ENCODE measurements at places on chromosomes 2 and 18.

DNA sequence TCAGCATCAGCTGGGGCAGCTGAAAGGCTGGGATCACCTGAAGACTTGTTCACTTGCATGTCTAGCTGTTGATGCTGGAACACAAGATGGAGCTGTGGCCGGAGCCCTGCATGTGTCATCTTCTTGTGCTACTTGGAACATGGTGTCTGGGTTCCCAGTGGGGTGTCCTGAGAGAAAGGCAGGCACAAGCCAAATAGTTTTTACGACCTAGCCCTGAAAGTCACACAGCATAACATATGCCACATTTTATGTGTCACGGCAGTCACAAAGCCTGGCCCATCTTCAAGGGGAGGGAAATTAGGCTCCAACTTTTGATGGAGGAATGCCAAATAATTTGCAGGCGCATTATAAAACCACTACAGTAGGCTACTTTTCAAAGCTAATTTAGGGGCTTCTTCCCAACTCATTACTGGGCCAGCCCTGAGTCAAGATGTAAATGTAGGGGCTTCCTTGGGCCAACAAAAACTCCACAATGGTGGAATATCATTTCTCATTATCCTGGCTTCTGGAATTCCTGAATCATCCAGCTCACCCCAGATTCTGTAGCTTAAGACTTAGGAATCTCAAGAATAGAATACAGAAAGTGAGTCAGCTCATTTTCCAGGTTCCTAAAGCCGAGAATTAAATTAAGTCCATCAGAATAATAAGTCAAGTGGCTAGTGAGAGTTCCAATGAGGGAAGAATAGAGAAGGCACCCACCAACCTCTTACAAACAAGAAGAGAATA lies 543.0 kb downstream of the TNS1 start:
- no peak for DNase-seq

GRCh38 chr2:219542931-219543595 lies 546 bp downstream of the CHPF start:
- no peak for DNase-seq

DNA sequence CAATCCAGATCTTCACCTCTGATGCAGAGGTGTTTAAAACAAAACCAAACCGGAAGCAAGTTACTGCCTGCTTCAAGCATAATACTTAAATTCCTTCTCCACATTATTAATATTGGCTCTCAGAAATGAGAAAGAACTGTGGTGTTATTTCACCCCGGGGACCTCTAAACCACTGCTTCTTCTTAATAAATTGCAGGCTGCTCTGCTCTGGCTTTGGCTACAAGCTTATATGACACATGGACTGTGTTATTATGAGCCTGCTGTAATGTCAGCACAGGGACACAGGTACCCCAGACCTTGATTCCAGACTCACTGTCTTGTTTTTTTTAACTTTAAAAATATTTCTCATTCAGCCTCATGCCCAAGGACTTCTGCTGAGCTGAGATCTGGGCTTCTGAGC lies 45.1 kb downstream of the ST6GAL2 start:
- no peak for DNase-seq

- no peak for DNase-seq
Observed at GRCh38 chr2:196459539-196459938, 180.0 kb upstream of the CCDC150 start.

DNA sequence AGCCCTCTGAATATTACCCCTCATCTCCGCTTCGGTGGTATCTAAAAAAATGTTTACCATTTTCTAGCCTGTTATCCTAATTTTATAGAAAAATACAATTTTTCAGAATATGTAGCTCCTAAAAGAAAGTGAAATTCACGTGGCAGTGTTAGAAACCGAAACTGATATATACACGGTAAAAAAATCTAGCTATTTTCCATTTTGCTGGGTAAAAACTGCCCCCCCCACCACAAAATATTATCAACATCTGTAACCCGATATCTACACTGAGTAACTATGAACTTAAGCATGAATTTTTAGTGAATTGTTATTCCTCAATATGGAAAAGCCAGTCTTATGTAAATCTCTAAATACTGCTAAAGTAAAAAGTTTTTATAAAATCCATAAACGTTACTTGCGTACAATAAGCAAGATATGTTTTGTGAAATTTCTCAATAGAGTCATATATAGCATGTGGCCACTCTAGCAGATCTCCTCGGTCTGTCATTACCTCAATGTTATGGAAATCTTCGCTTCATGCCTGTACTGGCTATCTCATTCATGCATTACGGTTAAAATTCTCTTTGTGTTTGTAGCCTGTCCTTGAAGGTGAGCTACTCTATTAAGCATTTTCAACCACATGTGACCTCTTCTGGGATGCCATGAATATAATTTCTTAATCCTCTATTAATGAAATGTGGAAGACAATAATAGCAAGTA lies 524.2 kb downstream of the TRIB2 start:
- no peak for DNase-seq

DNA sequence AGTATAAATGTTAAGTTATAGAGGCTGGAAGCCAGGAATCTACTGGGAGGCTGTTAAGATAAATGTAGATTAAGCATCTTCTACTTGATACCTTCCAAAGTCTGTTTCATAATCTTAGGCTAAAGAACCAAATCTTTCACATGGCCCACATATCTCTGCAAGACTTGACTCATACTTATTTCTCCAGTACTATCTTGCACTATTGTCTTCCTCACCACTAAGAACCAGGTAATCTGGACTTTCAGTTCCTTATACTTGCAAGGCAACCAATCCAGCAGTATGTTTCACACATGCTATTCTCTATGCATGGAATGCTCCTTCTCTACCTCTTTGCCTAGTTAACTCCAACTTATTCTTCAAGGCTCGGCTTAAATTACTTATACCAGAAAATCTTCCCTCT lies 62.2 kb downstream of the RBMS1 start:
- DNase-seq, result no peak

- no peak for DNase-seq
Observed at GRCh38 chr2:72149556-72150156, 2.0 kb upstream of the CYP26B1 start.

- DNase-seq, result no peak
Observed at GRCh38 chr2:98739020-98739419, 8.1 kb upstream of the MGAT4A start.

DNA sequence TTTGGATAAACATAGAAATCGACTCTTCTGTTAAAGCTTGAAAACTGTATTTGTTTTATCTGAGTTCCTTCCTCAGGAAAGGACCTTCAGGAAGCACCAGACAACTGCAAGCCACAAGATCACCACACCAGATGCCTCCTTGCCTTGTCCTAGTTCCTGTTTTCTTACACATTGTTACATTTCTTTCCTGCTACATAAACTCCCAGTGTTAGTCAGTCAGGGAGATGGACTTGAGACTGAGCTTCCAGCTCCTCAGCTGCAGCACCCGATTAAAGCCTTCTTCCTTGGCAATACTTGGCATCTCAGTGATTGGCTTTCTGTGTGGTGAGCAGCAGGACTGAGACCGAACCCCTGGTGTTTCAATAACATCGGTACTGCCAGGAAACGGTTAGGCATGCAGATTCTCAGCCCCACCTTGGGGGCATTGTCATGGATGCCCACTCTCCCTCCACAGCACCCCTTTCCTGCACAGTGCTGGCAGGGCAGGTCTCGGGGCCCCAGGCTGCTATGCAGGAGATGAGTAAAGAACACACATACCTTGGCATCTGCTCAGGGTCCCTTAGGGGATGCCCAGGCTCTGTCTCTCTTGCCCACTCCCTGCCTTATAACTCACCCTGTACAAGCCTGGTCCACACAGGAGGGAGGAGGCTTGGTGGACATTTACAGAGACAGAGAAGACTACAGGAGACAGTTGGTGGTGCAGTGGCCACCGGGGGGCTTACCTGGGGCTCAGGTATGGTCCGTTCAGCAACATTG lies 32.6 kb downstream of the ANKMY1 start:
- no peak for DNase-seq

Data from stimulated activated CD4-positive, alpha-beta T cell treated with anti-CD3 and anti-CD28 coated beads, Interleukin-2, amount 100 ng/mL, for 24 hours (primary cell).